Right ventricle myocardium superior (tissue), 1 donor: ENCODE measurements at places on chromosomes 2 and 18. TPM values are rescaled to one million over a fixed set of nuclear protein-coding genes. Genes with fewer than 3 reads are reported as not detected.

GRCh38 chr2:237122214-237122666 is 36.6 kb downstream of the COPS8 start:
- peak; percentile 81 for DNase-seq

Gene LRRTM1
- 0.30 TPM for total RNA-seq

- no peak for DNase-seq
Measured at GRCh38 chr18:58088691-58089065, 44.7 kb downstream of the NEDD4L start.

DNA sequence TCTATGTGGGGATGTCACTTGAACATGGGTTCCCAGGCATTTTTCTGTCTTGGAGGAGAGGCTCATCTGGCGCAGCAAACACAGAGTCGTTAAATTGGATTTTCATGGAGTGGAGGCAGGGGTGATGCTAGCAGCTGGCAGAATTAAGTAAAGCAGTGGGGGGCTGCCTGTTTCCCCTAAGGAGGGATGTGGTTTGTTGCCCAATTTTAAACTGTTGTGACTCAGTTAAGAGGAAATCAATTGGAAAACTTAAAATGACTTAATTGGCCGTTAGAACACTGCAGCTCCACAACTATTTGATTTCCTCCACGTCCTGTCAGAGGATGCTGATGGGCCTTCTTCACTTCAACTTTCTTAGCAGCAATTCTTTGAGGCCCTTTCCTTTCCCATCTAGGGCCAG is 354.1 kb upstream of the ATP5MC3 start:
- no peak for DNase-seq

GRCh38 chr2:4324531-4324930 is 621.2 kb downstream of the DCDC2C start:
- no peak for DNase-seq

- DNase-seq = no peak
Measured at GRCh38 chr2:15112216-15112615, 448.9 kb downstream of the NBAS start.

DNA sequence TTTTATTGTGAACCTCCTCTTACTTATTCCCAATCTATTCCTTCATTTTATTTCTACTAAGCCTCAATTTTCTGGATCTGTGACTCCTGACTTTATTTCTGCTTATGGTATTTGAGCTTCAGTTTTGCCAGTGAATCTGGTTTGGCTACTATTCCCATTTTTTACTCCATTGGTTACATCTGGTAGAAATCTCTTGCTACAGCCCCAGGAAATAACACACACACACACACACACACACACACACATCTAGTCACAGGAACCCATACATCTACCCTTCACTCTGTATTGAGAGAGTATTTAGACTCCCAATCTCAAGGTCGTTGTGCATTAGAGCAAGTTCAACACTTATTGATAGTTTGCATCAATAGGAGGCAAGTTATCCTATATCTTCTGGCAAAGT is 37.0 kb upstream of the GALNT5 start:
- DNase-seq = no peak

Gene UGT1A6
- total RNA-seq = 0.32 TPM

DNA sequence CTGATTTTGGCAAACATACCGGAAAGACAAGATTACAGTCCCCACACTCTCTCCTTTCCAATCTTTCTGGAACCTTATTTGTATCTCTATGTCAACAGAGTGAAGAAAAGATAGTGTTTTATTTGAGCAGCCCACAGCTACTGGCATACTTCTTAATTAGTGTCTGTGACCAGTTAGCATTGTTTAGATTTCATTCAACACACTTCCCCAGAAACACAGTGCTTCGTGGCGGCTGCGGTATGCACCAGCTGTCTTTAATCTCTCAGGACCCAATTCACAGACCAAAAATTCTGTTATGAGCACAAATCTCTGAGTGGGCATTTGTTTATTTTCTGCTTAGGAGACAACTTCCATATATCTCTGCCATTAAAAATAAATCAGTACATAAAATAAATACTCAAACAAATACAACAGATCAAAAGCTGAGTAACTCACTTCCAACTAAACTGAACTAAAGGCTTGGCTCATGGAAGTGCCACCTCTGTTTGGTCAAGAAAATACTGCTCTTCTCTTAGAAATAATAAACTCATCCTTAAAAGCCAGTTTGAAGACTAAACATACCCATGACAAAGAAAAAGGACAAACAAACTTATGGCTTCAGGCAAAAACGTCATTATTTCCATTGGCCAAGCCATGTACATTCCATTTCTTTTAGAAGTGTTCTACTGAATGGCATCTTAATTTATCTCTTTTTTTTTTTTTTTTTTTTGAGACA is 392.4 kb downstream of the TXNL1 start:
- no peak for DNase-seq

Gene IER3IP1
- 7.8 TPM for total RNA-seq

GRCh38 chr2:205700331-205701132 is 18.2 kb downstream of the NRP2 start:
- DNase-seq = no peak

Gene OSBPL6
- 3.3 TPM for total RNA-seq

Gene GRHL1
- 1.0 TPM for total RNA-seq

- DNase-seq = no peak
Measured at GRCh38 chr2:111665551-111666116, 218.4 kb downstream of the ANAPC1 start.

GRCh38 chr2:177603181-177603580 is 210.6 kb downstream of the AGPS start:
- DNase-seq = no peak

- no peak for DNase-seq
Measured at GRCh38 chr2:171095014-171095582, 65.6 kb downstream of the TLK1 start.
